ENCODE measurements at places on chromosomes 7 and 10. TPM values are rescaled to one million over a fixed set of nuclear protein-coding genes. Genes with fewer than 3 reads are reported as not detected.

Gene PNLIPRP3
- not detected for total RNA-seq

Gene HTR5A
- total RNA-seq: not detected

Gene BICC1
- total RNA-seq: 609 TPM

- peak; percentile 52 for DNase-seq
These were observed 291.8 kb downstream of the CRPPA start for GRCh38 chr7:16129431-16130110.

- DNase-seq: no peak
These were observed 48.5 kb downstream of the HERPUD2 start for GRCh38 chr7:35646289-35647023.

- DNase-seq: no peak
These were observed 83.6 kb upstream of the TMEM106B start for GRCh38 chr7:12127455-12127854.
